ENCODE measurements at places on chromosomes 1 and 21.
A peak's percentile ranks its signal among the peaks of the same experiment; 100 is the strongest.

- no peak for DNase-seq
Observed at GRCh38 chr1:203914292-203914691, 52.9 kb downstream of the SNRPE start.

DNA sequence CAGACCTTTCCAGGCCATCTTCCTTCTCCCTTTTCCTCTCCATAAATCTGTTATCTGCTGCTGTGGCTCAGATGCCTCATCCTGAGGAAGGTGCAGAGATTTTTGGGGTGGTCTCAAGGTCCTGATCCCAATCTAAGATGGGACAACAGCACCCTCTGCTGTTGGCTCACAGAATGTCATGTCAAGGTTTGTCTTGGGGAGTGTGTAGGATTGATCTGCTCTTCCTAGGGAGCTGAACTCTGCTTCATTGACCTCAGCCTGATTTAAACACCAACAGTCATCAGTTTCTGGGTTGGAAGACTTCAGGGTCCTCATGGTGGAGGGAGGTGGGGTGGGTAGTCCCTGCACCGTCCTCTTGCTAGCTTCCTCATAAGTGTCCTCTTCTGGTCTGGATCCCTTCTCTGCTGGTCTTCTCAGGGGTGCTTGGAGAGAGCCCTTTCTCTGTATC lies 62.8 kb upstream of the LAX1 start:
- peak; percentile 72 for DNase-seq

GRCh38 chr1:116769104-116769452 lies 14.8 kb downstream of the CD2 start:
- DNase-seq = no peak

DNA sequence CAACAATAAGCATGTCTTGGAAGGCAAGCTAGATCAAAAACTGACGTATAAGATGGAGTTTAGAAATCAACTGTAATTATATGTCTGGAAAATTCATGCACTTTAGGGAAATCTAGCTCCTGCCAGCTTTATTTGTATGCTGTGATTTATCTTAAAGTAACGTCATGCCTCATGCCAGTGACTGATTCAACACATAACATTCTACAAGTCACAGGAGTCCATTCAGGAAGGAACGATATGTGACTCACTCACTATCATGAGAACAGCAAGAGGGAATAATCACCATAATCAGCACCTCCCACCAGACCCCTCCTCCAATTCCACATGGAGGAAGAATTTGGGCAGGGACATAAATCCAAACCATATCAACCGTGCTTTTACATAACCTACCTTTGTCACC lies 682.4 kb upstream of the ADAMTS5 start:
- no peak for DNase-seq

- no peak for DNase-seq
Observed at GRCh38 chr1:103145449-103145848, 37.1 kb upstream of the COL11A1 start.

DNA sequence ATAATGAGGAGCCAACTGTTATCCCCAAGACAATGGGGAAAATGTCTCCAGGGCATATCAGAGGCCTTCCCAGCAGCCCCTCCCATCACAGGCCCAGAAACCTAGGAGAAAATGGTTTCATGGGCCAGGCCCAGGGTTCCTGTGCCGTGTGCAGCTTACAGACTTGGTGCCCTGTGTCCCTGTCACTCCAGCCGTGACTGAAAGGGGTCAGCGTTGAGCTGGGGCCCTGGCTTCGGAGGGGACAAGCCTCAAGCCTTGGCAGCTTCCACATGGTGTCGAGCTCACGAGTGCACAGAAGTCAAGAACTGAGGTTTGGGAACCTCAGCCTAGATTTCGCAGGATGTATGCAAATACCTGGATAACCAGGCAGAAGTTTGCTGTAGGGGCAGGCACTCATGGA lies 18.1 kb downstream of the SIPA1L2 start:
- DNase-seq = no peak

DNA sequence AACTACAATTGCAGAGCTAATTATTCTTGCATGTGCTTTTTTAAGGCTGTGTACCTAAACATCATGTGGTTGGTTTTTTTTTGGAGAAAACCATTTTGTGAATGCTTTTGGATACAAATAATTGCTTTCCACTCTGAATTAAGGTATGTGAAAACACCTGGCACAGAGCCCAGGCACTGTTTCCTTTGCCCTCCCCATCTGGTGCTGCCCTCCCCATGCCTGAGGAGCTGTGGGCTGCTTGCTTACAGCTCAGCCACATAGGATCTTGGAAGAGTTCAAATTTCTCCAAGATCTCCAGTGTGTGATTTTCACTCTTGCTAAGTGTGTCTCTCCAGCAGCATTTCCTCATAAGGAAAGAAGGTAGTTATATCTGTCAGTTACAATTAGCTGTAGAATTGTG lies 27.8 kb downstream of the DNM3 start:
- no peak for DNase-seq

GRCh38 chr1:18470671-18471355 lies 9.9 kb upstream of the KLHDC7A start:
- no peak for DNase-seq

DNA sequence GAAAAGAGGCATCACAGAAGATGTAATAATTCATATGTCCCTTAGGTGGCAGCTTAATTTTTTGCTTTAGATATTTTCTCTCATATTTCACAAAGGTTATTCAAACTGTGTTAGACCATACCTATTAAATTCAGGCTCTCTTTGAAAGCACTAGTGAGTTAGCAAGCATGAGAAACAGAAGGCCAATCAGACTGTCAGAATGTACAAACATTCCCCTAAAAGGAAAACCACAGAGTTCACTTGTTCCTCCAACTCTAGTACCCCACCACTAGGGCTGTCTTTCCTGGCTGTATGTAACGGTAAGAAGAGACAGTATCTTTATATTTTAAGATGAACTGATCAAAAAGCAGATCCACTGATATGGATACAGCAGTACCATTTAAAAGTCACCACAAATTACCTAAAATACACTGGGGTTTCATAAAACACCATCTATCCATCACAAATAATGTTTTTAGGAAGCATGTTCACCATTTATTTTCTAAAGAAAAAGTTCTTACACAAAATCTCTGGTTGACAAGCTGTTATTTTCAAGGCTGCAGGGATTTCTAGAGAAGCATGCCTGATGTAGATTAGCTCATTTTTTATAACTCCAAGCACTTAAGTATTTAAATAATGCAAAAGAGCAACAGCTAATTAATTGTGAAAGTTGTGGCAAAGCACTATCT lies 1.8 kb downstream of the ARPC5 start:
- DNase-seq = peak; percentile 84

- DNase-seq = peak; percentile 46
Observed at GRCh38 chr1:15803380-15803779, 4.1 kb downstream of the UQCRHL start.

GRCh38 chr1:195941314-195941713 lies 666.9 kb downstream of the KCNT2 start:
- no peak for DNase-seq

GRCh38 chr1:31831397-31832378 lies 15.9 kb upstream of the SPOCD1 start:
- no peak for DNase-seq

GRCh38 chr1:222643606-222643937 lies 25.7 kb downstream of the MIA3 start:
- no peak for DNase-seq

GRCh38 chr1:215521279-215521678 lies 45.8 kb upstream of the KCTD3 start:
- DNase-seq = no peak

DNA sequence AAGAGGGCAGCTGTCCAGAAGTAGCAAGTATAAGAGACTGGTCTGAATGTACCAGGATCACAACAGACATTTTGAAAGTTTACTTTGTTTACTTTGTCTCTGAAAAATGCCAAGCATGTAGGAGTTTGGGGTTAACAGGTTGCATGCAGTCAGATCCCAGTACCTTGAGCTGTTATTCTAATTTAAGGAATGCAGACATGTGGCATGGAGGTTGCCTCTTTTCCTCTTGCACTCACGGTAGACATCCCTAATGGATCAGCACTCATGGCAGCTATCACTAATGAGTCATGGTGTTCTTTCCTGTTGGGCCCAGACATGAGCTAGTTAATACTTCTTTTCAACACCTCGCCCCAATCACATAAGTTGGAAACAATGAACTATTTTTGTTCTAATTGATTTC lies 67.3 kb downstream of the GADD45A start:
- DNase-seq = no peak

- DNase-seq = no peak
Observed at GRCh38 chr1:81574408-81574807, 226.3 kb upstream of the ADGRL2 start.

- no peak for DNase-seq
Observed at GRCh38 chr1:115840605-115841460, at the start of gene NHLH2. NHLH2 (minus strand) TSS chr1:115841126; CDS start chr1:115838372, 2,754 bp downstream.

DNA sequence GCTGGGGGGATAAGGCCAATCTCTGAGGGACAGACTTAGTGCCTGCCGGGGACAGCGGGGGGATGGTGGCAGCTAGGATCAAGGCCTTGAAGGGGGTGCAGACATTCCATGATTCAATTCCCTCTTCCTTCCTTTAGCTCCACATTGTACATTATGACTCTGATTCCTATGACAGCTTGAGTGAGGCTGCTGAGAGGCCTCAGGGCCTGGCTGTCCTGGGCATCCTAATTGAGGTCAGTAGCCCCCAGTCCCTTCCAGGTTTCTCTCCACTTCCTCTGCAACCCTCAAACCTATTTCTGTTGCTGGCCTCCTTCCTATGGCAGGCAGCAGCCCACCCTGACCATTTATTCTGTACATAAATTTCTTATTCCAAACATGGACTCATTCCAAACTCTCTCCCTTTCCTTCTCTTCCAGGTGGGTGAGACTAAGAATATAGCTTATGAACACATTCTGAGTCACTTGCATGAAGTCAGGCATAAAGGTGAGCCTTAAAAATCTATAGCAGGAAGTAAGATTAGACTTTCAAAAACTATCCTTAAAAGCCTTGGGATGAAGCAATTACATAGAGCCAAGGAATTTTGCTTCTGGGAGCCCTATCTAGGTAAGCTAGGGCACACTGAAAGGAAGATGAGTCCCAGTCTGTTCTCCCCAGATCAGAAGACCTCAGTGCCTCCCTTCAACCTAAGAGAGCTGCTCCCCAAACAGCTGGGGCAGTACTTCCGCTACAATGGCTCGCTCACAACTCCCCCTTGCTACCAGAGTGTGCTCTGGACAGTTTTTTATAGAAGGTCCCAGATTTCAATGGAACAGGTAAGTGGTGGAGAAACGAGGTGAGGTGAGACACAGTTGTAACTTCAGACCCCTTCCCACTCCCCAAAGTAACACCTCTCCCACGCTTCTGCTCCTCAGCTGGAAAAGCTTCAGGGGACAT lies 5.1 kb downstream of the CA14 start:
- DNase-seq = no peak

Measured in NB4 (cell line).